AG08395 (cell line): ENCODE measurements at places on chromosomes 12 and 14.

DNA sequence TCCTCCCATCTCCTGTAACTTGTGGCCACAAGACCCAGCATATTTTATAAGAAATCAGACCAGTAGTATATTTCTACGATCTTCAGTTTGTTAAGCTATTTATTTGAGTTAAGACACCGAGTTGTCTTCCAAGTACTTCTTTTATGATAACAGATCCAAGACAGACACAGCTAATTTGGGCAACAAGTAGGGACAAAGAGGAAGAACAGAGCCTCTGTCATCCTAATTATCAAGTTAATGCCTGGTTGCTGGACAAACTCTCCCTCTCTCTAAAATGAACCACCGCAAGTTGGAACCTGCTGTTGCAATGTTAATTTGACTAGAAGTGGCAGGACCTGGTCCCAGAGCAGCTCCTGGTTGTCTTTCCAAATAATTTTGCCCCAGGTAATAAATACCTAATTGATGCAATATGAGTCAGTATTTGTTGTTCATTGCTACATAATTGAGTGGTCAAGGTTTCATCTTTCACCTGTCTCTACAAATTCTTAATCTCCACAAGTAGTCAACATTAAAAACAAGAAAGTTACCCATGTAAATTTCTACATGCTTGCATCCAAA lies 323.7 kb downstream of the PAWR start:
- DNase-seq, result no peak

DNA sequence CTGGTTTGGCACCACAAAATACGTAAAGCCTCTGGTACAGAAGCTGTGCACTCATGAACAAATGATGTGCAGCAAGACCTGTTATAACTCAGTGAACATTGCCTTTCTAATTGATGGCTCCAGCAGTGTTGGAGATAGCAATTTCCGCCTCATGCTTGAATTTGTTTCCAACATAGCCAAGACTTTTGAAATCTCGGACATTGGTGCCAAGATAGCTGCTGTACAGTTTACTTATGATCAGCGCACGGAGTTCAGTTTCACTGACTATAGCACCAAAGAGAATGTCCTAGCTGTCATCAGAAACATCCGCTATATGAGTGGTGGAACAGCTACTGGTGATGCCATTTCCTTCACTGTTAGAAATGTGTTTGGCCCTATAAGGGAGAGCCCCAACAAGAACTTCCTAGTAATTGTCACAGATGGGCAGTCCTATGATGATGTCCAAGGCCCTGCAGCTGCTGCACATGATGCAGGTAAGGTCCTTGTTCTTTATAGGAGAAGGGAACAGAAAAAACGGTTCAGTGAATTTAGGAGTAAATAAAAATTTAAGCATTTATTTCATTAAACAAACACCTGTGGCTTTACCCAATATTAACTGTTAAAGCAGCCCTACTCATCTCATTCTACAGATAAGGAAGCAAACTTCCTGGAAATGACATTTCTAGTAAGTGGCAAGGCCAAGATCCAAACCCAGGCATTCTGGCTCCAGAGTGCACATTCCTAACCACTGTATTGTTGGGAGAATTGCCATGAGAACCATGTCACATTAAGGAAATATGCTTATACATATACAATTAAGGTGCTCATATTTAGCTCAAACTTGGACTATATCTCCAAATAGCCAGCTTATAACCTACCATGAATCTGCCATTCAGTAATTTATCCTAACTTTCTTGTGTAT lies 11.7 kb downstream of the COCH start:
- DNase-seq, result no peak

DNA sequence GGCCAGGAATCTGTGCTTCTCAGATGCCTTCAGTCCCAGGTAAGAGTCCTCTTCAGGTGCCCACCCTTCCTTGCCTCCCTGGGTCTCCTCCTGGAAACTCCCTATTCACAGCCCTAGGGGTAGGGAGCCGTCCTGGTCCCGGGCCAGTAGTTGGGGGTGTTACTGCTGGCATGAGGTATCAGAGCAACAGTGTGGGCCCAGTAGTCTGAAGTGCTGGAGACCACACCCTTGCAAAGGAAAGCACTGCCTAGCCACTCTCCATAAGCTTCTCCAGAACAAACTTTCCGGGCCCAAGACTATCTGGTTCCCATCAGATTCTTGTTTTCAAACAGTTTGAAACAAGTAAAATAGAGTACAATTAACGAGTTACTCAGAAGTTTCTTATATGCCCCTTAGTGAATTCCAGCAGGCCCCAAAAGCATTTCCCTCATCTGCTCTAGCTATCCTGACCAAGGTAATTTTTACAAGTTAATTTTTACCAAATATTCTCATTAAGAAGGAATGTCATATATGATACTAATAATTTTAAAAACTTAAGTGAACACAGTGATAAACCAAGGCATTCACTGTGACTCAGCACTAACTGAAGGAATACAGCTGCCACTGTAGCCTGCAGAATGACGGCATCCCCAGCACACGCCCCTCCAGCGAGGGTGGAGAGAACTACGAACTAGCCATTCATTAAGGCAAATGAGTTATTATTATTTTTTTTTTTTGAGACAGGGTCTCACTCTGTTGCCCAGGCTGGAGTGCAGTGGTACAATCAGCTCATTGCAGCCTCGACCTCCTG lies 49.4 kb downstream of the MOK start:
- DNase-seq, result peak; percentile 25

DNA sequence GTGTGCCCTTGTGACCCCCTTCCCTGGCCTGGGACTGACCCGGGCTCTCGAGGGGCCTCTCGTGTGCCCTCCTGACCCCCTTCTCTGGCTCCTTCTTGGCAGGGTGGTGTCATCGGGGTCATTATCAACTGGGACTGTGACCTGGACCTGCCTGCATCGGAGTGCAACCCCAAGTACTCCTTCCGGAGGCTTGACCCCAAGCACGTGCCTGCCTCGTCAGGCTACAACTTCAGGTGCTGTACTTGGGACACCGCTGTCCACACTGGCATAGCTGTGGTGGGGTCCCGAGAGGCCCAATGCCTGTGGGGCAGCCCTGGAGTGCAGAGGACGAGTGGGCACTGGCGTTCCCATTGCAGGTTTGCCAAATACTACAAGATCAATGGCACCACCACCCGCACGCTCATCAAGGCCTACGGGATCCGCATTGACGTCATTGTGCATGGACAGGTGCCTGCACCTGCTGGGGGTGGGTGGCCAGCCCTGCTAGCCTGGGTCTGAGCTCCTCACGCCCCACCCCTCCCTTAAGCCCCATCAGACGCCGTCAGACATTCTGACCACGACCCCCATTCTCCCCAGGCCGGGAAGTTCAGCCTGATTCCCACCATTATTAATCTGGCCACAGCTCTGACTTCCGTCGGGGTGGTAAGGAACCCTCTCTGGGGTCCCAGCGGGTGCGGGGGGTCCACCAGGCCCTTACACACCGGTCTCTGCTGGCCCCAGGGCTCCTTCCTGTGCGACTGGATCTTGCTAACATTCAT lies 2.5 kb downstream of the P2RX2 start:
- no peak for DNase-seq

GRCh38 chr12:130429656-130430505 lies 92.2 kb downstream of the PIWIL1 start:
- no peak for DNase-seq

DNA sequence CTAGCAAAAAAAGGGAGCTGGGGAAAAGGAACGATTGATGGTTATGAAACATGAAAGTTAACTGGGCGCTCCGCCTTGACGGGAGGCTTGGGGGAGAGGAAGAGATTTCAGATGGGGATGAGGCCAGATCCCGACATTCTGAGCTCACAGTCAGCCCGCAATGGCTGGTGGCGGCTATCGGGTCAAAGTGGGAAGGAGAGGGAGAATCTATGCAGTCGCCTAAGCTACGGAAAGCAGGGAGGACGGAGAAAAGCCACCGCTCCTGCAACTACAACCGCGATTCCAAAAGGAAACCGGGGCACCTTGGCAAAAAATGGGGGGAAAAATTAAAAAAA lies 502 bp downstream of the MPHOSPH9 start:
- no peak for DNase-seq

GRCh38 chr12:12881151-12881909 lies 10.0 kb upstream of the GPRC5A start:
- peak; percentile 10 for DNase-seq

DNA sequence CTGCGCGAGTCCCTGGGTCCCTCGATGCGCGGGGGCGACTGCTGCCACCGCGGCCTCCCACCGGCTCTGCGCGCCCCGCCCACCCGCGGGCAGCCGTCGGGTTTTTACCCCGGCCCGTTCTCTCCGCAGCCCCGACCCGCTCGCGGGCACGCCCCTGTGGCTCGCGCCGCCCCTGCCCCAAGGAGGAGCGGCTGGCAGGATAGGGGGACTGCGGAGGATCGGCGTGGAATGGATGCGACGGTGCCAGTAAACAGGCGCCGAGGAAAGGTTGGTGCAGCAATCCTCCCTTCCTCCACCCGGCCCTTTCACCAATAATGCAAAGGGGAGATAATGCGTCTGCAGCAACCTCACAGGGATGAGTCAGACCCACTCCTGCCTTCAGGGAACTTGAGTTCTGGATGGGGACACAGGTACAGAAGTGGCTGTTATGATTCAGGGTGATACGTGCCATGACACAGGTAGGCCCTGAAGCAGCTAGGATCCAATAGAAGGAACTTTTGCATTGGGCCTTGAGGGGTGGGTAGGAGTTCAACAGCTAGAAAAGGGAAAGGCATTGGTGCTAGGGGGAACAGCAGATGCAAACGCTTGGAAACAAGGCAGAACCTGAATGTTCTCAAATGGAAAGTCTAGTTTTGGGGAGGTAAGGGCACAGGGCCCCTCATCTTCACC lies 554 bp upstream of the DEGS2 start:
- no peak for DNase-seq

DNA sequence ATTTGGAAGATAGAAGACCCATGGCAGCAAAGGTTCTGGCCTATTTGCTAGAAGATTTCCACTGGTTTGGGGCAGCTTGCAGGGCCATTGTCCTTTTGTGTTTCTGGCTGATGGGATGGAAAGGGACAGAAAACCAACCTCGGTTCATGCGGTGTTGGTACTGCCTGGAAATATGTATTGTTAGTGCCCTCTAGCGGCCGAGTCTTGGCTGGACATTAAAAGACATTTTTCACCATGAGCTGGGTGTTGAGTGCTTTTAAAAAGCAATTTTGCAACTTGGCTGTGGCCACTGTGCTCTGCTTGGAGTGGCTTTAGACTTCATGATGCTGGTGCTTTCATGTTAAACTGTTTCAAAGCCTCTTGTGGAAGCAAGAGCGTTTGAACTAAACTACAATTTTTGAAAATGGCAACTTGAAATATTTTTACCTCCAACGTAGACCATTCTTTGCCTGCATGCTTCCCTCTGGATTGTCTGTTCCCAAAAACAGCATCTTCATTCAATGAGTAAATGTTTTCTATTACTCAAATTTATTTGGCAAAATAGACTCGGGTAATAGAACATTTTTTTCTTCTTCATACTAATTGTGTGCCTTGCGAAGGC lies 102.7 kb upstream of the TBX5 start:
- DNase-seq, result peak; percentile 89

- DNase-seq, result no peak
Measured at GRCh38 chr14:36588119-36588518, 5.7 kb upstream of the NKX2-8 start.

DNA sequence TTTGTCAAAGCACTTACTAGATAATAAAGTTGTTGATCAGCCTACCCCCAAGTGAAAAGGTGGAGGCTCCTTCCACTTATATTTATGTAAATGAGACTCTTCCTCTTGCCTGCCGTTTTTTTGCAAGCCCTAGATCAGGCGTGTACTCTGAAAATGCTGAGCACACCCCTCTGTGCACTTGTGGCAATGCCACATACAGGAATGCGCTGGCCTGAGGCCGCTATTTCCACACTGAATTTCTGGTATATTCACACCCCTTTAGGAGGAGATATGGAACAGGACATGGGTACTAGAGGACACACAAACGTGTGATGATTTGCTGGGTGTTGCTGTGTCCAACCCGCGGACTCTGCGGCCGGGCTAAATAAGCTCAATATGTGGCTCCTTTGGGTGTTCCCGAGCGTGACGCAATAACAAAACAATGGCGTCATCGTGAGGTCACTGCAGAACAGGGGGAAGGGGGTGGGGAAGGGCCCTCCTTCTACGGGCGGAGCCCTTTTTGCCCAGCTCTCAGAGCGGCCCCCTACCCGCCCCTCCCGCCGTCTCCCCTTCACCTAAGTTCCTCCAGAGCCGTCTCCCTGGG lies 554 bp upstream of the TSPAN31 start:
- peak; percentile 74 for DNase-seq

DNA sequence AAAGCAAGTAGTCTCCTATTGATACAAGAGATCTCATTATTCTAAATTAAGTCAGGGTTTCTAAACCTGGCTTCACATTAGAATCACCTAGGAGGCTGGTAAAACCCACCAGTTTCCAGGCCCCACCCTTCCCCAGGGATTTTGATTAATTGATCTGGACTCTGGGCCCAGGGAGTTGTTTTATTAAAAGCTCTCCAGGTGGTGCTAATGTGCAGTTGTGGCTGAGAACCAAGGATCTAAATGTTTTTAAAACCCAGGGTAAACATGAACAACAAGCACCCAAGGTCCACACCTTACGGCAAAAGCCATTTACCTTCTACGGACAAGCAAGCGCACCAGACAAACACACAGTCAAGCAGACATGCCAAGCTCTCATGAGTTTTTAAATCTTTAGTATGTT lies 73.9 kb downstream of the SLC2A13 start:
- no peak for DNase-seq

DNA sequence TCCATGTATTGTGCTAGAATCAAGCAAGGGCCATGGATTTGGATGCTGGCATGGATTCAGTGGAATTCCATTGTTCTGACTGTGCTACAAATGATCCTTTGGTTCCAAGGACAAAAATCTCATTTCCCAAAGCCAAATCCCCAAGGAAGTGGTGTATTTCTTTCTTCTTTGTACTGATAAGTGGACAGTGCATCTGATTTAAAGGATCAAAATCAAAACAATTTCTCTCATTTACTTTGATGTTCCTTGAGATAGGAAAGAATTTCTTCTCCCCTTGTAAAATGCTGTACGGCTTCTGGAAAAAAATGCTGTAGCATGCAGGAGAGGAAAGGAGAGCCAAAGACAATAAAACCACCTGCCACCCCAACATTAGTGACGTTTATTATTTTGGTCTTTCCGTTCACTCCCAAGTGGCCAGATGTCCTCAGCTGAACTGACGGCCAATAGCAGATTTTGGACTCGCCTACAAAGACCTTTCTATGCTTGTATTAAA lies 185.7 kb downstream of the PRKD1 start:
- DNase-seq, result peak; percentile 55

DNA sequence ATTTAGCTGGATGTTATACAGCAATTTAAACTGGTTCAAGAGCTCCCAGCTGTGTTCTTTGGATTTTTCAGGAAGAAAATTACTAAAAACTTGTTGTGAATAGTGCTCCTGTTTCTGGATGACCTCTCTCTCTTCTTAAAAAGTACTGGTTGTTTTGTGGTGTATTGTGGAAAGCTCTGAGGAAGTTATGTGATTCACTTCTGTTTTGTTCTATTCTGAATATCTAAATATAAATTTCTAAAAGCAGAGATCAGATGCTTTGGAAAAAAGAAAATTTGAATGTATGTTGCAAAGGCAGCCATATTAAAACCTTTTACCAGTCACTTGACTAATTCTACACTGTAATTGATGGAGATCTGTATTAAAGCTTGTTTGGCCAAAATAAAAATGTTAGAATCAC lies 3.4 kb upstream of the C3AR1 start:
- DNase-seq, result no peak
